ENCODE measurements at places on chromosomes 4 and X.

- no peak for DNase-seq
These were observed 46.3 kb downstream of the ALPK1 start for GRCh38 chr4:112343330-112344080.

- DNase-seq = no peak
These were observed 14.6 kb downstream of the TLR8 start for GRCh38 chrX:12920990-12921389.

- DNase-seq = no peak
These were observed 44.8 kb upstream of the PPP2R2C start for GRCh38 chr4:6517171-6517570.

- no peak for DNase-seq
These were observed 73.8 kb downstream of the FAM184B start for GRCh38 chr4:17707671-17708070.

GRCh38 chrX:133544115-133544514 is 128.8 kb upstream of the GPC4 start:
- DNase-seq = no peak

- DNase-seq = no peak
These were observed 30.2 kb downstream of the AFF2 start for GRCh38 chrX:148530464-148531077.

DNA sequence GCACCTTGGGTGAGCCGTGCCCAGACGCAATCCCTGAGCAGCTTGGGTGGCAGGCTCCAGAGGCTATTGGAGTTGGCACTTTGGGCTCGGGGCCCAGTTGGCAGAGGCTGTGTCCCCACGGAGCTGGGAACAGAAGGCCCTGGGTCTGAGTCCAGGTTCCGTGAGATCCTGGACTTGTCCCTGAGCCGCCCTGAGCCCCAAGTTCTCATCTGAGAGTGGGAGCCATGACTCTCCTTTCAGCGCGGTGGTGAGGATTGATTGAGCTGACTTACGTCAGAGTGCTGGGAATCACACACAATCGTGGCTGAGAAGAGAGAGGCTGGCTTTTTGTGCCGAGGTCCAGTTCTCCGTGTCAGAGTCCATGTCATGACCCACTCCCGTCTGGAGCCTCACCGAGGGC is 98.0 kb downstream of the PSAPL1 start:
- DNase-seq = no peak

DNA sequence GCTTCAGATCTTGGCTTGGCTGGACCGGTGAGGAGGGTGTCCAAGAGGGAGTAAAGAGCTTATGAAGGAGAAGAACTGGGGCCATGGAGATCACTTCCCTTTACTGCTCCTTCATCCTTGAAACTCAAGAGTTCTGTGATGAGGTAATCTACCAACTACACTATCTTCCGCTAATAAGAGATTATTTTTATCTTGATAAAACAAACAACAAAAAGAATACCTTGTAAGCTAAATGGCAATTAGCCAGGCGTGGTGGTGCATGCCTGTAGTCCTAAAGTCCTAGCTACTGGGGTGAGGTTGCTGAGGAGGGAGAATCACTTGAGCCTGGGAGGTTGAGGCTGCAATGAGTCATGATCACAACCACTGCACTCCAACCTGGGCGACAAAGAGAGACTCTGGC is 47.4 kb downstream of the HAUS3 start:
- no peak for DNase-seq

- no peak for DNase-seq
These were observed 58.7 kb upstream of the KDR start for GRCh38 chr4:55183926-55184599.

- no peak for DNase-seq
These were observed 53.6 kb downstream of the MBNL3 start for GRCh38 chrX:132435222-132435621.

DNA sequence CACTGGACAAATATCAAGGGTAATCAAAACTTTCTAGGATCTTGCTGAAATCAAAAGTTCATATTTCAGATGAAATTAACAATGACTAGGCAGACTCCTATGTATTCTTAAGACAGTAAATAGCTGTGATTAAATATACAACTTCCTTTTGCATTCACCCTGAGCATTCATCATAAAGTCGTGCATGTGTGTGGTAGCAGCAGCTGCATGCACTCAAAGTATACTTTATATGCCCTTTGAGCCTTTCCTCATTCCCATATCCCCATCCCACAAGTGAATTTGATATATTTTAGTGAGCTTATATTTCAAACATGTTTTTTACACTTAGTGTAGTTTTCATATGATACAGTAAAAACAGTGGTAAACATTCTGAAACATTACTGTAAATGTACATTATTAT is 959.0 kb downstream of the C4orf33 start:
- DNase-seq = no peak

GRCh38 chr4:114598191-114599121 is at the start of gene UGT8:
Gene UGT8 (plus strand): TSS chr4:114598807. CDS start chr4:114622881, 24,074 bp downstream.
- no peak for DNase-seq

- no peak for DNase-seq
These were observed 285.3 kb downstream of the ANKRD50 start for GRCh38 chr4:124427095-124427767.

GRCh38 chr4:157701695-157701994 is 471.2 kb downstream of the GASK1B start:
- DNase-seq = no peak

GRCh38 chr4:129230846-129231245 is 134.9 kb downstream of the C4orf33 start:
- DNase-seq = no peak

DNA sequence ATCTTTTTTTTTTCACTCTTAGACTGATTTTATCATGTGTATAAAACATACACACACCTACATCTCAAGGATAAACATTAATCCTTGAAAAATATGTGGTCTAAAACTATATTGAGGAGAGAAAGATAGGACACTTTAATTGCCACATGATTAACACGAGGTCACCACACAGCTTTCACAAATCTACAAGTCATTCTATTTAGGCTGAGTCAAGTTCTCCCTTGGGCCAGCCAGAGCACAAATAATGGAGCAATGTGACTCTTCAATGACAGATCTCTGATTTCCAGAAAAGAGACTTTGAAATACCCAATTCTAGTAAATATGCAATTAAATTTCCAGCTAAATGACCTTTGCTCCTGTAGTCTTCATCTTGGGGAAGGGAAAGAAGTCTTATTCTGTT is 12.9 kb upstream of the ADH4 start:
- DNase-seq = no peak

- DNase-seq = no peak
These were observed 349.7 kb upstream of the NOCT start for GRCh38 chr4:138665851-138666250.

DNA sequence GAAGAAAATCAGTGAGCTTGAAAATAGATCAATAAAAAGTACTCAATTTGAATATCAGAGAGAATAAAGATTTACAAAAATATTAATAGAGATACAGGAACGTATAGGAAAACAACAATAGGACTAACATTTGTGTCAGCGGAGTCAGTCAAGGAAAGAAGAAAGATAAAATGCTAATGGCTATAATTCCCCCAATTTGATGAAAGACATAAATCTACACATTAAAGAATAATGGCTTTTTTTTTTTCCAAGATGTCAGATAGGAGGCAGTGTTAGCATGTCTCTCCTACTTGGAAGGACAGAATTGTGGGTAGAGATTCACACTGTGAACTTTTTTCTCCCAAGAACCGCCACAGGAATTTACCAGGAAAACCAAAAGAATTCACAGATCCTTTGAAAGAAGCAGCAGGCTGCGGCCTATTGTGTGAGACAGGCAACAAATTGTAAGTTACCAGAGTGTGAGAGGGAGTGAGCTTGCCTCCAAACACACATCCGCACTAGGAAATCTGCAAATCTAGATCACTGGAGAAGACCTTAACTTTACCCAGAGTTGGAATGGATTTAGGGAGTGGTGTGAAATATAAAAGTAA is 249.9 kb downstream of the PRDM5 start:
- no peak for DNase-seq

DNA sequence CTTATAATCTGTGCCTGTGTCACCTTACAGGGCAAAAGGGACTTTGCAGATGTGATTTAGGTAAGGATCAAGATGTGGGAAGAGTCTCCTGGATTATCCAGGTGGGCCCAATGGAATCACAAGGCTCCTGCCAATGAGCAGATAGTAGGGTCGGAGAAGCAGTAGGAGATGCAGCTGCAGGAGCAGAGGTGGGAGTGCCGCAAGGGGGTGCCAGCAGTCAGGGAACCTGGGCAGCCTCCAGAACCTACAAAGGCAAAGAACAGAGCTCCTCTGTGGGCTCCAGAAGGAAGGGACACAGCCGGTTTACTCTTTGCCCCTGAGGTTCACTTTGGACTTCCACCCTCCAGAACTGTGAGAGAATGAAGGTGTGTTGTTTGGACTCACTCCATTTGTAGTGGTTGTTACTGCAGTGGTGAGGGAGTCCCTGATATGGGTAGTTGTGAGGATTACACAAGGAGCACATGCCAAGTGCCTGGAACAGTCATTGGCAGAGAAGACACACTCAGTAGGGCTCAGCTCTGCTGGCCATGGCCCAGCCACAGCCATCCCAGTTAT is 318.5 kb downstream of the EVC2 start:
- DNase-seq = no peak

- DNase-seq = no peak
These were observed 29.6 kb downstream of the PLAC1 start for GRCh38 chrX:134628663-134629062.

- no peak for DNase-seq
These were observed 523.2 kb upstream of the IGFBP7 start for GRCh38 chr4:57633212-57633859.

DNA sequence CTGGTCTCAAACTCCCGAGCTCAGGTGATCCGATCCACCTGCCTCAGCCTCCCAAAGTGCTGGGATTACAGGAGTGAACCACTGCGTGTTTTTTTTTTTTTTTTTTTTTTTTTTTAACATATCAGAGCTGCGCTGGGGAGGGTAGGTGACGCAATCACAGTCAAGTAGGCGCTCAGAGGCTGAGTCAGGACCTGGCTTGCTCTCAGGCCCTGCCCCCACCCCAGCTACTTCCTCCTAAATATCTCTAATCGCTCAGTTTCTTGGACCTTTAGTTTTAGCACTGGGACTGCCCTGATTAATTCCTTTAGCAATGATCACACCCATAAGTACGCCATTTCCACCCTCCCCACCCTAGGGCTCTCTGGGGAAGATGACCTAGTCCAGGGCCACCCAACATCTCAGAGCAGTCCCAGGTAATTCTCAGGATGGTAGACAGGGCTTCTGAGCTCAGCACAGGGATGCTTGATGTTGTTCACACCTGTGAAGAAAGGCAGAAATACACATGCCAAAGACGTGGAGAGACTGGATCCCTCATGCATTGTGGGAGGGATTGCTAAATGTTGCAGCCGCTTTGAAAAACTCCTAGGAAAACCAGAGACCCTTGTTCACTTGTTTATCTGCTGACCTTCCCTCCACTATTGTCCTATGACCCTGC is 50.2 kb downstream of the DDX3X start:
- DNase-seq = no peak

DNA sequence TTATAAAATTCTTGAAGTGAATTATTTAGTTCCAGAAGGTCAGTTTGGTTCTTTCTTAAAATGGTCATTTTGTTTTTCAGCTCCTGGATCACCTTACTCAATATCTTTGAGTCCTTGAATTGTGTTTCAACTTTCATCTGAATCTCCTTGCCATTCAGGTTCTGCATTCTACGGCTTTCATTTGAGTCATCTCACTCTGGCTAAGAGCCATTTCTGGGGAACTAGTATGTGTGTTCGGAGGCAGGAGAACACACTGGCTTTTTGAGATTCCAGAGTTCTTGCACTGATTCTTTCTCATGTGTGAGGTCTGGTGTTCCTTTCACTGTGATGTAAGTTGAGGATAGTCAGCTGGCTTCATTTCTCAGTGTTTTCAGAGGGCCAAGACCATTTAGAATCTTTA is 708.4 kb upstream of the FRG1 start:
- no peak for DNase-seq

GRCh38 chr4:58081356-58081755 is 971.2 kb upstream of the IGFBP7 start:
- DNase-seq = no peak

- DNase-seq = no peak
These were observed 36.7 kb downstream of the DHRSX start for GRCh38 chrX:2463973-2464676.

DNA sequence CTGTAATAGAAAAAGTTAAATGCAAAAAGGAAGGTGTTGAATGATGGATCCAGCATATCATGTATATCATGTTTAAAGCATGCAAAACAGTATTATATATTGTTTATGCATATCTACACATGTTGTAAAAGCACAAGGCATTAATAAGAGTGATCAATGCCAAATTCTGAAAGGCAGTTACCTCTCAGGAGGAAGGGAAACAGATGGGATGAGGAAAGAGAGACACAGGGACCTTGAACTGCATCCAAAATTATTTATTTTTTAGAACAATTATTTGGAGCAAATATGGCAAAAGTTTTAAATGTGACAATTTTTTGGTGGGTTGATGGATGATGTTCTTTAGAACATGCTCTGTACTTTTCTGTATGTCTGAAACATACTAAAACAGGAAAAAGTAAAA is 193.4 kb downstream of the CLCN4 start:
- DNase-seq = no peak

DNA sequence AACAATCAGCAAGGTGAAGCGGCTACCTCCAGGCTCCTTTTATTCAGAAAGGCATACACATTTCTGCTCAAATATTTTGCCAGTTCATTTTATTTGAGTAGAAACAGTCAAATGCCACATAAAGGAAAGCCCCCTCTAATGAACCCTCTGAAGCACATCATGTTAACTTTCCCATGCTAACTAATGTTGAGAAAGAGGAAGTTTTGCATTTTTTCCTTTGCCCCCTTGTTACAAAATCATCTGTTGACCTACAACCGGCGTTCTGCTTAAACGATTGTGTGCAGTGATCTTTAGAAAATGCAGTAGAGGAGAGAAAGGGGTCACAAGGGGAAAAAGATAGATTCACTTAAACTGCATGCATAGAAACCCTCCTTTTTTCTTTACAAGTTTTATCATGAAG is 25.2 kb upstream of the ATXN3L start:
- DNase-seq = no peak

GRCh38 chrX:106897259-106897658 is 5.9 kb downstream of the RIPPLY1 start:
- no peak for DNase-seq

- no peak for DNase-seq
These were observed 18.4 kb downstream of the XIAP start for GRCh38 chrX:123878252-123878721.

DNA sequence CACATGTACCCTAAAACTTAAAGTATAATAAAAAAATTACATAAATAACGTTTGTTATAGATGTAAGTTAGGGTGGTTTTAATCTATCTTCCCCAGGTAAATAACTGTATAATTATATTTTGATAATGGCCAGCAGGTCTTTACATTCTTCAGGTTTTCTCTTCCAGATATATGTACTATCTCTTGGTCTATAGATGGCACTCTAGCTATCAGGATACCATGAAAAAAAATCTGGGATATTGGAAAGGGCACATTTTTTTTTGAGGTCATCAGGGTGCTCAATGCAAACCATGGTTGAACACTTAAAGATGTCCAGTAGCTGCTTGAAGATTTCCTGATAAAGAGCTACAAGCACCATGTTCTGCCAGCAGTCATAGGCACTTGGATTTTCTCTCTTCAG is 15.6 kb upstream of the ADH4 start:
- no peak for DNase-seq

Data from stimulated activated CD4-positive, alpha-beta T cell treated with anti-CD3 and anti-CD28 coated beads, TNF-alpha, amount 100 ng/mL, for 1 hour (primary cell).